ENCODE measurements at places on chromosomes 13 and 19.

- peak; percentile 70 for DNase-seq
These were observed at the start of gene SUPT20H for GRCh38 chr13:37058910-37059847. Gene SUPT20H, minus strand, starts transcription at chr13:37059688. Its CDS starts 8,198 bp downstream, at chr13:37051490.

DNA sequence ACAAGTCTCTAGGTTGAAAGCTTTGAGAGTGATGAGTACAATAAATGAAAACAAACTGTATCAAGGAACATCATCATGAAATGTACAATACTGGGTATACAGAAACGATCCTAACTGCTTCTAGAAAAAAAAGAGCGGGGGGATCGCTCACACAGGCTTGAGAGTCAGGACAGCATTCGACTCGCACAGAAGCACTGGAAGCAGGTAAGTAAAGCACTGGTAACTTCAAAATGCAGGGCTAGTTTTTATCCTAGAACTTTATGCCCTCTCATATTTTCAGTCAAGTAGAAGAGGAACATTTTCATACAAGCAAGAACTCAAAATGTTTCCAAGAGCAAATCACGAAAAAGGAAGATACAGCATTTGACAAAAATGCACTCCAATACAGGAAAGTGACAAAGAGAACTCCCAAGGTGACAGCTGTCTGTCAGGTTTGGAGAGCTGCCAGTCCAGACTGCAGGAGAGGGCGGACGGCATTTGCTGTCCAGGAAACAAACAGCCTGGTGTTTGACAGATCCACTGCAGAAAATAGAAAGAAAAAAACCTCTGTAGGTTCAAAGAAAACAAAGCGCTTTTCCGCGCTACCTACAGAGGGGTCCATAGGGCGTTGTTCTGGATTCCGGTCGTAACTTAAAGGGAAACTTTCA is 58.2 kb upstream of the XPO4 start:
- DNase-seq, result no peak

DNA sequence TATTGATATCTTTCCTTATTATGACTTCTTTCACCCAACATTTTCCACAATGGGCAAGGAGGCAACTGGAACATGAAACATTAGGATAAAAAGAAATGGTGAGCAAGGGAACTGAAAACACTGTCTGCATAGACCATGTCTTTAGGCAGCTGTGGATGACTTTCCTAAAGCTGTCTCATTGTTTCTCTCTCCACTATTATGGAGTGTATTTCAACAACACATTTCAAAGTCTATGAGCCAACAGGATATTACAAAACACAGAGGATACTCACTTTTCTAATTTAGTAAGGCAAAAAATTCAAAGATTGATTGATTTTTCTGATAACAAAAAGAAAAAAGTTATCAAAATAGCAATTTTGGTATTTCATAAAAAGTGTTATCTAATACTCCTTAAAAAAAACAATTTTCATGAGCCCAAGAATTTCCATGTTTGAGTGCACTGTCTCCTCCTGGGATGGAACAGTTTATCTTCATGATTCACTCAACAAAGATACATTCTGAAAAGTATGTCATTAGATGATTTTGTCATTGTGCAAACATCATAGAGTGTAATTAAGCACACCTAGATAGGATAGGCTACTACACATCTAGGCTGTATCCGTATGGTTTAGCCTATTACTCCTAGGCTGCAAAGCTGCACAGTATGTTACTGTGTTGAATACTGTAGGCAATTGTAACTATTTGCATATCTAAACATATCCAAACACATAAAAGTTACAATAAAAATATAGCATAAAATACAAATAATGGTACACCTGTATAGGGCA is 1568.4 kb downstream of the SLITRK5 start:
- no peak for DNase-seq

GRCh38 chr19:1754636-1755466 is 1.5 kb downstream of the ONECUT3 start:
- DNase-seq, result no peak

- no peak for DNase-seq
These were observed 85.8 kb downstream of the IPO5 start for GRCh38 chr13:98039261-98039660.
